NCI-H1417 (cell line): ENCODE measurements at places on chromosomes 5 and 9.
A peak's percentile ranks its signal among the peaks of the same experiment; 100 is the strongest.

DNA sequence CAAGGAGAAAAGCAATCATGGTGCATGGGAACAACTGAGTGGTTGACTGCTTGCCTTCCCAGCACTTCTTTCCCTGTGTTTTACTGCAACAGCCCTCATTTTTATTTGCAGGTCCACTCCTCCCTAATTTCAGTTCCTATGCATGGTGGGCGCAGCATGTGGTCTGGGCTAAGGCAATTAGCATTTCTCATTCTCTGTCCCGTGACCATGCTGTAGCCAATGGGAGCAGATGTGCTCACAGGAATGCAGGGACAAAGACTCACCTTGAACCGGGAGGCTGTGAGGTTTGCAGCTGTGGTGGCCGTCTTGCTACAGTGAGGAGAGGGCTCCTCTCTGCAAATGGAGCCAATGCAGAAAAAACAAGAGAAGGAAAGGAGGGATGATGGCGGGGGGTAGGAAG lies 315.5 kb downstream of the SLIT3 start:
- no peak for DNase-seq

GRCh38 chr9:127122176-127123063 lies at the start of gene ANGPTL2:
Gene ANGPTL2, minus strand, starts transcription at chr9:127122635. Its CDS starts 13,904 bp downstream, at chr9:127108731.
- DNase-seq = peak; percentile 42

GRCh38 chr5:43773478-43773844 lies 170.5 kb downstream of the NNT start:
- DNase-seq = no peak

GRCh38 chr9:120711841-120712538 lies 2.3 kb downstream of the MEGF9 start:
- DNase-seq = no peak

- DNase-seq = no peak
Observed at GRCh38 chr5:173745557-173745956, 129.1 kb upstream of the BOD1 start.

DNA sequence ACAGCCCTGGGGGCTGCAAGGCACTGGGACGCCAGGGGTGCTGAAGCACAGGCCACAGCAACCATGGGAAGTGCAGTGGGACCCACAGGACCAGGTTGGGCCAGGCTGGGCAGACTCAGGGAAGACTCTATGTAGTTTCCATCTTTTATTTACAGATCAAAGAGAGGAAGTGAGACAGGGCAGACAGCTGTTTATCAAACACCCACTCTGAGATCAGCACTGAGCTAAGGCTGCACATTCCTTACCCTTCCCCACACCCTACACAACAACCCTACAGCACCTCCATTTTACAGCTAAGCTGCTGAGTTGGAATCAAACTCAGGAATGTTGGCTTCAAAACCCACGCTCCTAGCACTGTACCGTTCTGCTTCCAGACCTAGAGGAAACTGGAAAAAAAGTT lies 19.8 kb downstream of the BARHL1 start:
- no peak for DNase-seq

DNA sequence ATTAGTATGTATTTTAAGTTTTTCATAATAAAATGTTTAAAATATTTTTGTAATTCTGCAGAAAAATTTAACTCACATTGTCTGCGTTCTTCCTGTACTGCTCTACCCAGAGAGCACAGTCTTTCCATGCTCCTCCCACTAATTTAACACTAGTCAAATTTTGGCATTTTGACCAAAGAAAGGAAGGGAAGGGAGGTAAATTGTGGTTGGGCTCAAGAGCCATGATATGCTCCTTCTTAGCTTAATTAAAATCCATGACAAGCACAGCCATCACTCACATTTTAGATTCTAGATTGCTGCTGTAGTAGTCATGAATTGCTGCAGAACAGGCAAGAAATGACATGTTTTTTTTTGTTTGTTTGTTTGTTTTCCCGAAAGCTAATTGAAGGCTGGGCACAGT lies 98.4 kb downstream of the NLN start:
- DNase-seq = no peak

DNA sequence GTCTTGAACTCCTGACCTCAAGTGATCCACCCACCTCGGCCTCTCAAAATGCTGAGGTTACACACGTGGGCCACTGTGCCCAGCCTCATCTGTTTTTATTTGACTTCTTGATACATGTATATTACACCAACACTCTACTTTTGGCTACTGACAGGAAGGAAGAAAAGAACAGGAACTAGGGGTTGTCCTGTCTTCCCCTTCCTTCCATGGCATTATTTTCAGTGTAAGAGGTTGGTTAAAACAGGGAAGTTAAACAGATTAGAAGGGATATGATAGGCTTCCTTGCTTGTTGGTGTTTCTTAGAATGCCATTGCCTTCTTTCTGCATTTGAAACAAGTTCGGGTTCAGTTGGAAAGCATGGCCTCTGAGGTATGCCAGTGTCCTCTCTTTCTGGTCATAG lies 312.8 kb downstream of the NDUFS4 start:
- no peak for DNase-seq
